ENCODE measurements at places on chromosomes 3 and 15. TPM values are rescaled to one million over a fixed set of nuclear protein-coding genes. Genes with fewer than 3 reads are reported as not detected.
A peak's percentile ranks its signal among the peaks of the same experiment; 100 is the strongest.

The NECTIN3 gene
- total RNA-seq, result 37.8 TPM

The EIF2B5 gene
- total RNA-seq, result 30.6 TPM

The RTP3 gene
- not detected for total RNA-seq

The STOML1 gene
- total RNA-seq, result 15.2 TPM

The MORF4L1 gene
- 342 TPM for total RNA-seq

The SKIC8 gene
- 48.2 TPM for total RNA-seq

The GP9 gene
- 0.53 TPM for total RNA-seq

The SCN11A gene
- 0.71 TPM for total RNA-seq

The CD200 gene
- total RNA-seq, result 23.8 TPM

The TIMP4 gene
- total RNA-seq, result 13.2 TPM

The RETNLB gene
- not detected for total RNA-seq

- DNase-seq, result peak; percentile 79
These were observed 2.3 kb upstream of the MBNL1 start for GRCh38 chr3:152266221-152266995.

DNA sequence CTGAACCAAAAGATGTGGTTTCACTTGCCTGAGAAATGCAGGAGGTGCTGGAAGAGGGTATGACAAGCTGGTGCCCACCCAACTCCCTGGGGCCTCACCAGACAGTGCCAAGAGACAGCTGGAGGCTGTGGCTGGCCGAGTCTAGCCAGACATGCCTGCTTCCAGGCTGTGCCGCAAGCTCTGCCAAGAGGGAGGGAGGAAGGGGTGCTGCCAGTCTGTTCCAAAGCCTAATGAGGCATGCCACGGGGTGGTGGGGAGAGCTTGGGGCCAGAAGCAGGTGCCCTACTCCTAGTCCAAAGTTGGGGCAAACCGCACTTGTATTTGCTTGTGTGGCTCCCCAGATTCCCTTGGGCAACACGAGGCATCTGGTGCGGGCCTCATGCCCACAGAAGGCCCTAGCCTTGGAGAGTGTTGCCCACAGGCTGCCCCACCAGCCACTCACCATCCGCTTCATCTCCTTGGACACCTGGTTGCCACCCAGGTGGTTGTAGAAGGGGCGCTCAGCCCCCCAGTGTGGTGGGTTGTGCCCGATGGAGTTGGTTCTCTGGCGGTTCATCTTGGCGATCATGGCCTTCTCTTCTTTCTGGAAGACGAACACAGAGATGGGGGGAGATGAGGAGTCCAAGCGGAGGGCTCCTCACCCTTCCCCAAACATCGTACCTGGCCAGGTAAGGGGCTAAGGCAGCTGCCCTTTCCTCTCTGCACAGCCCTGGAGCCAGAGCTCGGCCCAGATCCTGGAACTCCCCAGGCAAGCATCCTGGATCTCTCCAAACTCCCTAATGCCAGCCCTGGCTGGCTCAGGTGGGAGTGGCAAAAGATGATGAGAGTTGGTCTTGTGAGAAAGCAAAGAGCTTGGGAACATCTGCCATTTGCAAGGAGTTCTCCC lies 123.4 kb downstream of the SEC22A start:
- DNase-seq, result no peak

- DNase-seq, result no peak
These were observed 219.4 kb upstream of the GBE1 start for GRCh38 chr3:81980596-81981494.

DNA sequence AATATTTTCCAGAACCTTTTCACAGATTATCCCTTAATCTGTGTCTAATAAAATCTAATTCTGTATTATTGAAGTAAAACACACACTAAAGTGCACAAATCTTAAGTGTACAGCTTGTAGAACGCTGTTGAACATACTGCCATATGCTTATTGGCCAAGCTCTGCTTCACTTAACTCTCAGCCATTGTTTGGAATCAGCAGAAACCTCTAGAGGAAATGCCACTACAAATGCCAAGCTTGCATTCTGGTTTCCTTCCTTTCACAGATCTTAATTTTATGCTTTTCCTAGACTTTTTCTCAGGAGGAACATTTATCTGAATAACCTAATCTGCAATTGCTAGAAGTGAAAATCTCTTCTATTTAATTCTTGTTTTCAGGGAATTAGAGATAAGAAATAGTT lies 10.1 kb downstream of the MNS1 start:
- DNase-seq, result no peak

GRCh38 chr15:68751622-68752021 lies 69.1 kb downstream of the ANP32A start:
- no peak for DNase-seq

DNA sequence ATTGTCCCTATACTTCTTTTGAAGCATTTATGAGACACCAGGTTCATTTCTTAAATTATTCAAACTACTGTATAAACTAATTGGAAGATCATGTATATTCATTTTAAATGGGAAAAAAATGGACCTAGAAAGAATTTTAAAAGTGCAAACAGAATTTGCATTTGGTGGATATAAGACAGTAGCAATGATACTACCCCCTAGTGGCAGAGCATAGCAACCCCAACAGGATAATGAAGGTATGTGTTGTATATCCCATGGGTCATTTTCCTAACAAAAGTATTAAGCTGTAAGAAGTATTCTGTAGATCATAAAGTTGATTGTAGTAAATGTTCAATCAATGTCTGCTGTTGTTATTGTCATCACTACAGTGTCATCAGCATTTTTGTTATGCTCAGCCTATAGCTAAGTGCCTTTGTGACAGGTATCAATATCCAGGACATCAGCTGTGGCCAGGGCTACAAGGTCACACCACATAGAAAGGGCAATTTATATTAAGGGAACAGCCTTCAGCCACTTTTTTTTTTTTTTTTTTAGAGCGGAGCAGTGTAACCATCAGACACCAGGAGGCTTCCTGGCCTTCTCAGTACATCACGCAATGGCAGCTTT lies 175.8 kb downstream of the FOXB1 start:
- no peak for DNase-seq

DNA sequence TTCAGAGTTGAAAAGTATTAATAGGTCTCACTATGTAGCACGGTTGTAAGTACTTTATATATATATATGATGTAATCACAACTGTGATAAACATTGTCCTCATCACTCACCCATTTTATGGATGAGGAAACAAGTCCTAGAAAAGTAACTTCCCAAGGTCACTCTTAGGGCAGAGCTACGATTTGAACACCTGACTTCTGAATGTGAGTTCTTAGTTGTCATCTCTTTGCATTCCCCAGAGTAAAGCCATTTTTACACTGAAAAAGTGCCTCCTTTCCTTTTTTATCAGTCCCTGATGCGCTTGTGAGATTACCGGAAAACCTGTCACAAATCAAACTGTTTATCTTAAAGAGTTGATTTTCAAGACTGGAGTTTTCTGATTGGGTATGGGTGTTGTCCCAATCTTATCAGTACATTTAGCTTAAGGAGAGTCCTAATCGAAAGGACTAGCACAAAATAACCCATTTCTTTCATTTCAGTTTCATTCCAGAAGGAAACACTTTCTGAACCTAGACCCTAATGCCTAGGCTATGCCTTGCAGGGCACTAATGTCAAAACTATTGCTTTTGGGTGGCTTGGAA lies 2.3 kb upstream of the EDEM1 start:
- no peak for DNase-seq

GRCh38 chr15:83871808-83872559 lies 218.1 kb downstream of the ADAMTSL3 start:
- DNase-seq, result no peak

DNA sequence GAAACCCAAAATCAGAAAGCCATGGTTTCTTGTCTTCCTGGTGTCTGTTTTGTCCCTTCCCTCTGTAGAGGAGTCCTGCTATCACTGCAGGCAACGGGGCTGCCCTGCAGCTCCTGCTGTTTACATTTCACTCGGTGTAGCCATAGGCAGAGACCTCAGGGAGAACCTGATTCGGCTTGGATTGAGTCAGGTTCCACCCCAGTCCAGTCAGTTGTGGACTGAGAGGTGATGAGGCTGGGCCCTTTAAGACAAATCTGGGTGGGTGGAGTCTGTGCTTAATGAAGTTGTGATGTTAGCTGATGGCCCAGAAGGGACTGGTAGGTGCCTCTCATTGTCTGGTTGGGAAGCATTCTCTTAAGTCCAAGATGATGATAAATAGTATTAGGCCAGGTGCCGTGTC lies 35.7 kb downstream of the FLNB start:
- DNase-seq, result no peak

DNA sequence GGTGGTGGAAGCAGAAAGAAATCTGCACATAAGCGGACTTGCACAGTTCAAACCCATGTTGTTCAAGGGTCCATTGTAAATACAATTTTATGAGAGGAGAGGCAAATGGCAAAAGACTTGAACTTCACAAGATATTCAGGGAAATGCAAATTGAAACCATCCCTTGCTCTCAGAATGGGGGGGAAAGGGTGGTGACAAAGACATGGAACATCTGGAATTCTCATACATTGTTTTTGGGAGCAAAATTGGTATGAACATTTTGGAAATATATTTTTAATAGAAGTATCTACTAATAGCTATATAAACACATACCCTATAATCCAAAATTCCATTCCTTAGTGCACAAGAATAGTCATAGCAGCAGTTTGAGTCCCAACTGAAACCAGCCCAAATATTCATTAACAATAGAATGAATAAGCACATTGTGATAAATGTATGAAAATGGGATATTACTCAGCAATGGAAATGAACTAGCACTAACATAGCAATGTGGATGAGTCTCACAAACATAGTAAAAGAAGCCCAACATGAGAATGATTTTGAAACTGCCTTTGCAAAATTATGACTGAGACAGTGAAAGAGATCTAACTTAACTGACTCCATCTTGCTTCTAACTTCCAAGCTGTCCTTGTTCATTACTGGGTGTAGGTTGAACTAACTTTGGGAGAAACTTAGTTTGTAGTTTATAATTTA lies 77.2 kb downstream of the CD200R1L start:
- no peak for DNase-seq

DNA sequence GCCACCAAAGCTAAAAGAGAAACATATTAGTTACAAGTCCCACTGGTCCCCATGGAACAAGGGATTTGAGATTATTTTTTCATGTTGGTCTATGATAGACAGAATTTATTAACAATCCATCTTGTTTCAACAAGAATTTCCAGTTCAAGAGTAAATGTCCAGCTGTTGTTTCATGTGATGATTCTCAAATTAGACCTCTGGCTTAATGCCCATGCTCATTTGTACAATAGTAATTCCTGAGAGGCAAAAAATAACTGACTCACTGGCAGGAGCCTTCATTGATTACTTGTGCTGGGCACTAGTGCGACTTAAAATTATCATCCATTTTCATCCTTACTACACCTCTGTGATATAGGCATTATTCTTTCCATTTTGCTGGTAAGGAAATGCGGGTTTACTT lies 171.3 kb downstream of the ITPR1 start:
- no peak for DNase-seq

DNA sequence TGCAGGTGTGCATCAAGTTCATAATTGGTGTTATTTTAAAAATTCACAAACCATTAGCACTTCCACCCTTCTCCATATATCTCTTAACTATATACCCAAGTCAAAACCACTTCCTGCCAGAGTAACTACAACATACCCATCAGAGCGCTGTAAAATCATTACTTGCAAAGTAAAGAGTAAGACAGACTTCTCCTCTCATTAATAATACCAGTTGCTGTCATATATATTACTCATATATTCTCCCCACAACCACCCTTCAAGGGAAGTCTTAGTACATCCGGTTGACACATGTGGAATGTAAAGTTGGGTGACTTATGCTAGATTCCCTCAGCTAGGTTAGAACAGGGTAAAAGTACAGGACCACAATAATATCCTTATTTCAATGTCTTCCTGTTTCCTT lies 5.6 kb downstream of the TERC start:
- no peak for DNase-seq

DNA sequence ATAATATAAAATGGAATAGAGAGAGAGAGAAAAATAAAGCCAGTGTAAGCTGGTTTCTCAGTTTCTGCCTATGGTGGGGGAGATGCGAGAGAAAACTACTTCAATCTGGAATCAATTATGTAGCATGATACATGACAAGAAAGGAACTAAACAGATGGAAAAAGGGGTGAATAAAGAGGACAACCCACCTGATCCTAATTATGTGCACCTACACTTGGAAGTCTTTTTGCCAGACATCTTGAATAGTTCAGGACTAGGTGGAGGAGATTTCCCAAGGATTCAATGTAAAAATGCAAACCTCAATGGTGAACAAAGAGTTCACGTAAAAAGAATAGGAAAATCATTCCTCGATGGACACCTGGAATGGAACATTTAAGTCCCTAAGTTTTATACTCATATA lies 524.4 kb upstream of the RGMA start:
- DNase-seq, result no peak

Measured in sciatic nerve (tissue), 2 donors.